NCI-H460 (cell line): ENCODE measurements at places on chromosomes 3 and 15. TPM values are rescaled to one million over a fixed set of nuclear protein-coding genes. Genes with fewer than 3 reads are reported as not detected.

Gene CCDC9B
- total RNA-seq = 8.9 and 9.4 TPM in 2 replicates

Gene TRIM42
- total RNA-seq = not detected in 2 replicates

Gene ABI3BP
- total RNA-seq = 1.3 and 1.7 TPM in 2 replicates

Gene GOLGA8S
- total RNA-seq = not detected in 2 replicates

GRCh38 chr3:194326968-194327217 is 24.2 kb downstream of the CPN2 start:
- DNase-seq = no peak

DNA sequence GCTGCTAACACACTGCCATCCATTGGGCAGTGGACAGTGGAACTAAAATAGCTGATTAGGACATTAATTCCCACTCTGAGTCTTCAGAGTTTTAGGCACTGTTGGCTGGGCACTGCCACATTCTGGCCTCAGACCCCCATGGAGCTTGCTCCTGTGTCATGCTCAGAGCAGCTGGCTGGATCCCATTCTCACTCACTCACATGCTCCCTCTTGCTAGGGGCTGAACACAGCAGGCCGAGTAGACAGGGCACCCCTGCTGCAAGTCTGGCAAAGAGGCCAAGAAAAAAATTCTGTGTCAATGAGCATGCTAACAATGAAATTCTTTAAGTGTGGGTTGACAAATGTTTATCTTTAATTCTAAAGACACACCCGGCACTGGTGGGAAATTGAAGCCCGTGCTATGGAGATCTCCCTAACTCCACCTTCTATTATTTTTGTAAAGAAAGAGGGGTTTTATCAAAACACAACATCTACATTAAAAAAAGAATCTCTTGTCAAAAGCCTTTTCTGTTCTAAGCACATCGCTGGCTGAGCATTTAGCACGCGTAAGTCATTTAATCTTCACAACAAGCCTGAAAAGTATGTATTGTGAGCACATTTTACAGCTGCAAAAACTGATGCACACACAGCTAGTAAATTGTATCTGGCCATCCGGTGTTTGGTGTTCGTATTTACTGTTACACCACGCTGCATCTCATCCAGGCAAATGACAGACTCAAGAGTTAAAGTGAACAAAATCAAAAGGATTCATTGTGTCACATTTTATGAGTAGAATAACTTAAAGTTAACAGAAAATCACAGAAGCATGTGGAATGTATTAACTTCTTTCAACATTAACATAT is 362.1 kb downstream of the PLOD2 start:
- DNase-seq = peak; percentile 43

- no peak for DNase-seq
These were observed 10.7 kb upstream of the CYP8B1 start for GRCh38 chr3:42886294-42886822.

DNA sequence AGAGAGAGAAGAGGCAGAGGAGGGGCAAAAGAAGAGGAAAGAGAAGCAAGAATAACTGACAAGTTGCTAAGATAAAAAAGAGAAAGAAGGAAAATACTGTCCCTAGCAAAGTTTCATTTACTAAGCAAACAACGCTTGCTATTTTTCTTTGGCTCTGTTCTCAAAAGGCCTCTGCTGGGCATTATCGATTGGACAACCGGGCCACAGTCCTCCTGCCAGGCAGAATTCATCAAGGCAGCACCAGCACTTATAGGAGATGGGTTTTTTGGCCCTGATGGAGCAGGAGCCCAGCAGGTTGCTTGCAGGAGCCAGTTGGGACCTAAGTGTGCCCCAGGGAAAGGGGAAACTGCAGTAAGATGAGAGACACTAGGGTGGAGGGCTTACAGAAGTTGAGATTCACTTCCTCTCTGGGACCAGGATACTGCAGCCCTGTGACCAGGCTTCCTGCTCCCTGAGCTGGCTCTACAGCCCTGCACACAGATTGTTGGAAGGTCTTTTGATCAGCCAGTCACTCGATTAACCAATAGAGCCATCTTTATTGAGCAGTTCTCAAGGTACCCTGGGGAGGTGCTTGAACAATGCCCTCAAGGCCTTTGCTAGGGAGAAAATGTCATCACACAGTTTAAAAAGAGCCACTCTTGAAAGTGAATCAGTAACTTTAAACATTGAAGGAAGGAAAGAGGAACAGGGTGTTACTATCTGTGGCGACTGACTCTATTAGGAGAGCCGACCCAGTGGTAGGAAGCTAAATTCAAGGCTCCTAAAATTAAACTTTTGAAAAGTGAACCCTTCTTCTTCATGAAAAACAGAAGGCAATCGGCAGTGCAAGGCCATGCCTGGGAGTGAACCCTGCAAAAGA is 28.8 kb upstream of the GLCE start:
- DNase-seq = no peak
